ENCODE measurements at places on chromosomes 3 and 15. TPM values are rescaled to one million over a fixed set of nuclear protein-coding genes. Genes with fewer than 3 reads are reported as not detected.

The MSL2 gene
- total RNA-seq: 36.1 TPM

The CTDSPL2 gene
- total RNA-seq: 26.7 TPM

The SLC22A14 gene
- total RNA-seq: not detected

The FEZF2 gene
- total RNA-seq: not detected

The CFAP92 gene
- total RNA-seq: 2.5 TPM

The CCR1 gene
- total RNA-seq: 0.98 TPM

The PLA2G4D gene
- not detected for total RNA-seq

The TLE3 gene
- 93.9 TPM for total RNA-seq

The FBXL22 gene
- 3.8 TPM for total RNA-seq

The ADAMTSL3 gene
- total RNA-seq: 5.9 TPM

The SOX14 gene
- not detected for total RNA-seq

The TICRR gene
- total RNA-seq: not detected
